ENCODE measurements at places on chromosomes 12 and 14. TPM values are rescaled to one million over a fixed set of nuclear protein-coding genes. Genes with fewer than 3 reads are reported as not detected.

GPR137C gene
- 4.6 TPM for polyA plus RNA-seq

MMP19 gene
- polyA plus RNA-seq, result 2.5 TPM

MYF5 gene
- 0.07 TPM for polyA plus RNA-seq

MMAB gene
- polyA plus RNA-seq, result 30.3 TPM

RD3L gene
- polyA plus RNA-seq, result not detected
